ENCODE measurements at places on chromosomes 6 and 20. TPM values are rescaled to one million over a fixed set of nuclear protein-coding genes. Genes with fewer than 3 reads are reported as not detected.

The TTK gene
- 9.2 TPM for total RNA-seq

The CUL9 gene
- 27.0 TPM for total RNA-seq

The C6orf62 gene
- total RNA-seq: 29.5 TPM

The CRIP3 gene
- total RNA-seq: not detected

GRCh38 chr20:15831201-15831600, 742.0 kb downstream of the KIF16B start:
- DNase-seq: no peak

- no peak for DNase-seq
These were observed 2.2 kb downstream of the TNF start for GRCh38 chr6:31577579-31577966.

DNA sequence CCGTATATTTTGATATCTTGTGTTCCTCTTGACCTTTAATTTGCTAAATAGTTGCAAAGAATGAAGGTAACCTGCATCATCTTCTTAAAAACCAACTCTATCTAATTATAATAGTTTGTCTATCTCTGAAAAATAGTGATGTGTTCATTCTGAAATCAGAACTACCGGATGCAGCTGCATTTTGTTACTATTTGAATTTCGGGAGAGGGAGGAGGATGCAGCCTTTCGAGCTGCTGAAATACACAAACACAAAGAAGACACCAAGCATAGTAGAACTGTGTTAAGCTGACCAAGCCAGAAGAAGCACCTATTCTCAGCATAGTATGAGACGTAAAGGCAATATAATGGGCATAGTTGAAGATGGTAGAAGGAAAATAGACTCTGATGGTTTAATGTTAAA, 33.1 kb downstream of the PTPN1 start:
- no peak for DNase-seq

DNA sequence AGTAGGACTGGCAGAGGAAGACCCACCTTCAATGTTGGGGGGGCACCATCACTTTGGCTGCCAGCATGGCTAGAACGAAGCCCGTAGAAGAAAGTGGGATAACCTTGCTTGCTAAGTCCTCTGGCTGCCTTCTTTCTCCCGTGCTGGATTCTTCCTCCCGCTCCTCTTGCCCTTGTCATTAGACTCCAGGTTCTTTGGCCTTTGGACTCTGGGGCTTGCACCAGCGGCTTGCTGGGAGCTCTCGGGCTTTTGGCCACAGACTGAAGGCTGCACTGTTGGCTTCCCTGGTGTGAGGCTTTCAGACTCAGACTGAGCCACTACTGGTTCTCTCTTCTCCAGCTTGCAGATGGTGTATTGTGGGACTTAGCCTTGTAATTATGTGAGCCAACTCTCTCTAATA, 28.2 kb downstream of the GSTA2 start:
- no peak for DNase-seq
